Head of caudate nucleus (tissue), 42 donors: ENCODE measurements at places on chromosomes 3 and 15.

- no peak for DNase-seq
Measured at GRCh38 chr15:58951388-58952007, 18.0 kb upstream of the SLTM start.

GRCh38 chr3:72750405-72750965 is 97.8 kb downstream of the SHQ1 start:
- DNase-seq = no peak

DNA sequence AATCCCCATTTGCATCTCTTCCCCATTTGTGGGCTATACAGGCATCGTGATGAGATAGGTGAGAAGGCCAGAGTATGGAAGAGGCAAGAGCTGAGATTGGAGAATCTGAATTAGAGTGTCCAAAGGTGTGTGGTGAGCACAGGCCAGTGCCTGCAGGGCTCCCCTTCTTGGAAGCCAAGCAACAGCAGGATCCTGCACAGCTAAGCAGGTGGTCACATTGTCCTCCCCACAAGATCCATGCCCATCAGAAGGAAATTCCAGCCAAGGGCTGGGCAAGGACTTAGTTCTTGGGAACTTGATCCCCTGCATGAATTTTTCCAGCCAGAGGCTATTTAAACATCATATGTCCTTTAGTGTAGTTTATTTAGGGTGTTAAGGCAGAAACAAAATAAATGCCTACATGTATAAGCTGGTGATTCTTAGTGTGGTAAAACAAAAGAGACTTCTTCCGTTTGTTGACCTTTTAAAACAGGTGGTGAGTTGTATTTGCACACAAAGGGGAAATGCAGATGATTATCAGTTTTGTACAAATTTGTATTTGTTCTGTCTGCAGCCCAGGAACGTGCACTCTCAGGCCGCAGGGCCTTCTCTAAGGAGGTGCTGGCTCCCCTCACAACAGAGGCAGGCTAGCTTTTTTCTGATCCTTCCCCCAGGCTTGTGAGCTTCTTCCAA is 110.2 kb downstream of the PLCL2 start:
- no peak for DNase-seq

DNA sequence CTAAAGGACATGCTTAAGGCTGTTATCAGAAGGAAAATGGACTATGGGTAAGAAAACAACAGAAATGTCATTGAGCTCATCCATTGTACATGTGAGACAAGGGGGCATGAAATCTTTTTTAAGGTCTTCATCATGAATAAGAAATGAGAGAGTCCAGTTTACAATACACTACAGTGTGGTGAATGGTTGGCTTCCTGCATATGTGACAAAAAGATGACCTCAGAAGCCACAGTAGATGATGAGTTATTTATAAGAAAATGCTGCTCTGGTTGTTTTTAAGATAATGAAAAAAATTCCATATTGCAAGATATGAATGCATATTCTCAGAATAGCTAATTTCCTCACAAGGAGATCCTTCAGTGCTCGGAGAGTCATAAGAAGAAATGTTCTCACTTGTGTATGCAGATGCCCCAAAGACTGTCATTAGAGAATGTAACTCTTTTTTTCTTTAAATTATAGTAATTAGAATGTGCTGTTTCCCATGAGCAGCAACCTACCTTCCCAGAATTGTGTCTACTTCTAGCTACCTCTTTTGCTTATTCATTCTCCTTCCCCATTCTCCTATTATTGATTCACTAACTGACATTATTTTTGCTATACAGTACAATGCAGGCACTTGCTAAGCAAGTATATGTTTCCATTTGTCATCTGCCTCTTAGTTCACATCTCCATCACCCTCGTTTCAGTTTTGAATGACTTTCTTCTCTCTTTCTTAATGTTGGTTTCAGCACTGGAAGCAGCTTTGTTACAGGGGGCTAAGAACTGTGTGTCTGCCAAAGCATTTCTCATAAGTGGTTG is 152.0 kb upstream of the PEX5L start:
- DNase-seq = no peak

- no peak for DNase-seq
Measured at GRCh38 chr3:70094197-70094596, 94.7 kb downstream of the SAMMSON start.

- DNase-seq = no peak
Measured at GRCh38 chr3:30353711-30354467, 252.5 kb upstream of the TGFBR2 start.

GRCh38 chr3:178127221-178127620 is 409.0 kb upstream of the KCNMB2 start:
- DNase-seq = no peak

GRCh38 chr3:36957063-36957462 is 12.2 kb upstream of the TRANK1 start:
- no peak for DNase-seq

- DNase-seq = no peak
Measured at GRCh38 chr3:126340596-126340942, 16.6 kb downstream of the KLF15 start.

GRCh38 chr3:62332835-62333244 is 40.5 kb downstream of the FEZF2 start:
- peak; percentile 49 for DNase-seq

DNA sequence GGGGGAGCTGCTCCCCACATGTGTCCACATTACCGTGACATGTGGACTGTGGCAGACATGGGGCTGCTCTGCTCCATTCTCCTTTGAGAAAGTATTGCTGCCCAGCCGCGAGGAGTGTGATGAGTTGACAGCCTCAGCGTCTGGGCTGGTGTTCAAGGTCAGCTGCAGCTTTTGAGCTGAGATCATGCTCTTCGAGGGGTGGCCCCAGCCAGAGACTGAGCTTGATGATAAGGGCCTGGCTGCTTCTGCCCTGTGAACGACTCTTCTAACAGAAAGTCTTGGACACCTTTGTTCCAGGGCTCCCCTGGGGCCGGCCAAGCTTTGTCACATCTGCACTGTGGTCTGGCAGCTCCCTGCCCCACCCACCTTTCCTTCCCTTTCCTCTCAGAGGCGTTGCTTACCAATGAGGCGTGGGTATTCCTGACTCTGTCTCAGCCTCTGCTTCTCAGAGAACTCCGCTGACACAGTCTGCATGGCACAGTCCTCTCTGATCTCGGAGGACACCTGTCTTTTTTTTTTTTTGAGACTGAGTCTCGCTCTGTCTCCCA is 86.6 kb downstream of the CHRD start:
- DNase-seq = no peak

GRCh38 chr3:11096266-11097139 is 57.8 kb upstream of the HRH1 start:
- peak; percentile 70 for DNase-seq

DNA sequence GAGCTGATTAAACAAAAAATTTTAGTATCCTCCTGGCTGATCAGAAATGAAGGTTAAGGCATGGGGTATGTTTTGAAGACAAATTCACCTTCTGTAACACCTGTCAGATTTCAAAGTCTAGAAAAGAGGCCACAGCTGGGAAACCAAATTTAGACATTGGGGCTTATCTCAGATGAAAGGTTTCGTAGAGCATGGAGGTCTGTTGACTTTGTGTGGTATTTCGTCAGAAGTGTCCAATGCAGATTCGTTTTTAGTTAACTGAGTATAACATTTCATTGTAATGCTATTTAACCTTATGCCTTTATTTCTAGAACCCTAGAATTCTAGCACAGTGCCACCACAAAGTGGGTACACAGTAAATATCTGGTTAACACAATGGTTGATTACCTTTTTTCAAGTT is 61.7 kb downstream of the FNDC3B start:
- DNase-seq = no peak

- DNase-seq = peak; percentile 39
Measured at GRCh38 chr3:89314454-89315098, 207.2 kb downstream of the EPHA3 start.

- DNase-seq = no peak
Measured at GRCh38 chr3:47221798-47222197, 57.9 kb upstream of the SETD2 start.

- no peak for DNase-seq
Measured at GRCh38 chr3:50323092-50323600, 601 bp upstream of the HYAL2 start.

DNA sequence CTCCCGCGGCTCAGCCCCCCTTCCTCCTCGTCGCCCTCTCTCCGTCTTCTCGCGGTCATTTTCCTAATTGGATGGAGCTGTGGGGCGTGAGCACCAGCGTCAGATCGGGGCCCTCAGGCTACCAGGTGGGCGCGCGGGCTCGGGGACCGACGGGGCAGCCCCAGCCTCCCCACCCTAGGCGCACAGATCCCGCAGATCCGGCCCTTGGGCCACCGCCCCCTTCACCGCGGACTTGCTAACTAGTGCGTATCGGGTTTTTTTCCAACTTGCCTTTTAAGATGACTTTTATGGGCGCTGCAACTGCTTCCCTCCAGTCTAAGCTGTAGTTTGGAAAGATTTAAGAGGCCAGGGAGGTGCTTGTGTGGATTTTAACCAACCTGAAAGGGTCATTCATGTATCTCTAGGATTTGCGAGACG is 1.3 kb downstream of the ZNF710 start:
- peak; percentile 29 for DNase-seq

DNA sequence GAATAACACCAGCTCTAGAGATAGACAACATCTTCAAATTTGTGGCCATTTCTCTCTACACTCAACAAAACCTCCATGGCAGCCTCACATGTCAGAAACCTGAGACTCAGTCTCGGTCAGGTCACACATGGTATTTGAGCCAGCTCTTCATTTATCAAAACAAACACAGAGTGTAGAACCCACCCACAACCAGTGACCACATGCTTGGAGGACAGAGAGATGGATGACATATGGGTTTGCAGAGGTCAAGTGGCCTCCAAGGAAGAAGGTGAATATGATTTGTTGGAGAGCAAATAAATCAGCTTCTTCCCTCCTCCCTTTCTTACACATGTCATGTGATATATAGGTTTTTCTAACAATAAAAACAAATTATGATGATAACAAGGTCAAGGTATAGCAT is 278.1 kb upstream of the LRTM1 start:
- no peak for DNase-seq

- DNase-seq = no peak
Measured at GRCh38 chr3:46708401-46709156, 7.4 kb downstream of the TMIE start.

DNA sequence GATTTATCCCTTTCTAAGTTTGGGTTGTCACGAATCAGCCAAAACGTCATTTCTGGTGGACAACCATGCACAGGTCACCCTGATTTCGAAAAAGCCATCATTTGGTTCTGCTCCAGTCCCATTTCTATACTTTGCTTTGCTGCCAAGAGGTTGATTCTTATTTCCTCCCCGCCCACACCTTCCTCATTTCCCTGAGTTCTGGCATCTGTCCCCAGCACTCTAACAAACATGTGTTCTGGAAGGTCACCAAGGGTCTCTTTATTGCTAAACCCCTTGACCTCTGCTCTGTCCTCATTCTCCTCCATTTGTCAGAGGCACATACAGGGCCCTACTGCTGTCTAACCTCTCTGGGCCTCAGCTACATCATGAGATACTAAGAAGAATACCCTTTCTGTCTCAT is 36.4 kb upstream of the PTPRG start:
- no peak for DNase-seq

DNA sequence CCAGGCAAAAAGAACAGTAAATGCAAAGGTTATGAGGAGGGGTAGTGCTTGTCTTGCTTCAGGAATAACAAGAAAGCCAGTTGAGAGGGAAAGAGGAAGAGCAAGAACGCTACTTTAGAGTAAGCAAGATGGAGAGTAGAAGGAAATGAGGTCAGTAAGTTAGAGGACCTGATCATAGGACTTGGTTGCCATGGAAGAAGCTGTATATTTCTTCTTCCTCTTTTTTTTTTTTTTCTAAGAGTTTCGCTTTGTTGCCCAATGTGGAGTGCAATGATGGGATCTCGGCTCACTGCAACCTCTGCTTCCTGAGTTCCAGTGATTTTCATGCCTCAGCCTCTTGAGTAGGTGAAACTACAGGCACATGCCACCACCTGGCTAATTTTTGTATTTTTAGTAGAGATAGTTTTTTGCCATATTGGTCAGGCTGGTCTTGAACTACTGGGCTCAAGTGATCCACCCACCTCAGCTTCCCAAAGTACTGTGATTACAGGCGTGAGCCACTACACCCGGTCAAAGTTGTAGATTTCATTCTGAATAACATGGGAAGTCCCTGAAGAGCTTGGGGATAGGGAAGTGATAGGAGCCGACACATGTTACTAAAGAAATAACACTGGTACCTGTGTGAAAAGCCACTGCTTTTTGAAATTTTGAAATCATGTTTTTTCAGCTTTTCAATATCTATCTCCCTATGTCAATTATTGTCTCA is 527.9 kb upstream of the NAALADL2 start:
- no peak for DNase-seq

DNA sequence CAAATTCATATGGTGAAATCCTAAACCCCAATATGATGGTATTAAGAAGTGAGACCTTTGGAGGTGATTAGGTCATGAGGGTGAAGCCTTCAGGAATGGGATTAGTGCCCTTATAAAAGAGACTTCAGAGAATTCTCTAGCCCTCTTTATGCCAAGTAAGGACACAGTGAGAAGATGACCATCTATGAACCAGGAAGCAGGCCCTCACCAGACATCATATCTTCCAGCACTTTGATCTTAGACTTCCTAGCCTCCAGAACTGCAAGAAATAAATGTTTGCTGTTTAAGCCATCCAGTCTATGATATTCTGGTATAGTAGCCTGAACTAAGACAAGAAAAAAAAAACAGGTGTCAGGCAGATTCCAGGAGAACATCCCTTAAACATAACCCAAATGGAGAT is 45.9 kb upstream of the AP4E1 start:
- no peak for DNase-seq

- no peak for DNase-seq
Measured at GRCh38 chr3:69273896-69274295, 112.0 kb downstream of the FRMD4B start.

GRCh38 chr15:77009646-77010311 is 14.9 kb downstream of the PSTPIP1 start:
- DNase-seq = no peak

GRCh38 chr3:185153171-185153771 is 411 bp upstream of the C3orf70 start:
- DNase-seq = peak; percentile 32

- DNase-seq = peak; percentile 33
Measured at GRCh38 chr3:123758081-123758564, 126.0 kb downstream of the MYLK start.

DNA sequence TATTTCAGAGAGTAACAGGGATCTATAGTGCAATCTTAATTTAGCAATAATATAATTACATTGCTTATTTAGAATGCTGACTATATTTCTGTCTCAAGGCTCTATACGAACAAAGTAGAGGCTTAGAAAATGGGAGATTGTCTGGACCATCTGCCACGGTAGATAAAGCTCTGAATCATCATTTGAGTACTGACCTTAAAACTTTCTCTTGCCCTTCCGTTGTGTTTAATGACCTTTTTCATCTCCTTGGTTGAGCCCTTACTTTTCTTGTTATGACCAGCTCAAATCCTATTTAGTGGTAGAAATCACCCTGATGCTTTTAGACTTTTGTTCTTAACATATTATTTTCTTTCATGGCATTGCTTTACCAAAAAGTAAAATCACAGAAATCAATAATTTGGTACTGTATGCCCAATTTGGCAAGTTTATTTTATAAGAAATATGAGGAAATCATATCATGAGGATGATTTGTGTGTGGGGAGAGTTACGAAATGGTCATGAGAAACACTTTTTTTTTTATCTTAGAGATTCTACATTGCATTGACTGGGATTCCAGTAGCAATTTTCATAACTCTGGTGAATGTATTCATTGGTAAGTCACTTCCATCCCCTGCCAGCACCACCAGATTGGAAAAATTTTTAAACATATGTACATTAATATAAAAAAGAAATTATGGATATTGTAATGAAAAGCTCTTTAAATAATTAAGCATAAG is 11.0 kb downstream of the NDUFB5 start:
- no peak for DNase-seq
